ENCODE measurements at places on chromosomes 1 and 21. TPM values are rescaled to one million over a fixed set of nuclear protein-coding genes. Genes with fewer than 3 reads are reported as not detected.

MYOC gene
- 0.13 TPM for polyA plus RNA-seq

COL9A2 gene
- polyA plus RNA-seq: 28.5 TPM

IQGAP3 gene
- 18.2 TPM for polyA plus RNA-seq

ADAMTSL4 gene
- polyA plus RNA-seq: 15.6 TPM

ARL8A gene
- polyA plus RNA-seq: 44.3 TPM

CYP4Z1 gene
- 0.66 TPM for polyA plus RNA-seq

MPZ gene
- 5.7 TPM for polyA plus RNA-seq

ZNHIT6 gene
- 31.4 TPM for polyA plus RNA-seq

CLCA2 gene
- not detected for polyA plus RNA-seq

TAF1A gene
- 18.8 TPM for polyA plus RNA-seq

CDCP2 gene
- polyA plus RNA-seq: 0.11 TPM

ARTN gene
- polyA plus RNA-seq: 1.8 TPM

FAF1 gene
- polyA plus RNA-seq: 67.7 TPM

TDRD10 gene
- polyA plus RNA-seq: 2.0 TPM

TDRD5 gene
- polyA plus RNA-seq: 2.6 TPM

RGL1 gene
- polyA plus RNA-seq: 58.2 TPM

OR2L3 gene
- not detected for polyA plus RNA-seq

GRCh38 chr1:173857363-173857917, 10.3 kb downstream of the GAS5 start:
- DNase-seq: no peak

DNA sequence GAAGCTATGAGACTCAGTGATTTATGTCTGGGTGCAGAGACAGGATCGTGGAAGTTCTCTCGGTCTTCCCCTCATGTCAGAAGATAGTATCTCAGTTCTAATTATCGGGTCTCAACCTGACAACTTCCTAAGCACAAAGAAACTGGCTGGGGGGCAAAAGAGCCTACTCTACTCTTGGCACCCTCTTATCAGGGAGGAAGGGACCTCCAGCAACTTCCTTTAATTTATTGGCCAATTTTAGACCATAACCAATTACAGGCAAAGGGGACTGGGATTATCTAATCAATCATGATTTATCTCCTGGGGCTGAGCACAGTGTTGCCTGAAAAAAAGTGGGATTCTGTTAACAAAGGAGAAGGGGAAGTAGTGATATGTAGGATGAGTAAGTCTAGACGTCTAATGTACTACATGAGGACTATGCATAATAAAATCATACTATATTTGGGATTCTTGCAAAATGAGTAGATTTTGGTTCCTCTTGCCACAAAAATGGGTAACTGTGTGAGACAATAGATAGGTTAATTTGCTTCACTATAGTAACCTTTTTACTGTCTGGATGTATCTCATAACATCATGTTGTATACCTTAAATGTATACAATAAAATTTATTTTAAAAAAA, 98.8 kb downstream of the ZFYVE9 start:
- no peak for DNase-seq

GRCh38 chr1:32888134-32888533, 1.8 kb downstream of the HPCA start:
- no peak for DNase-seq

- DNase-seq: no peak
These were observed 150.2 kb downstream of the FOXD2 start for GRCh38 chr1:47587891-47588582.

- no peak for DNase-seq
These were observed 49.1 kb upstream of the IFNLR1 start for GRCh38 chr1:24235921-24236788.

GRCh38 chr1:118925651-118926050, 62.5 kb downstream of the TBX15 start:
- DNase-seq: no peak

DNA sequence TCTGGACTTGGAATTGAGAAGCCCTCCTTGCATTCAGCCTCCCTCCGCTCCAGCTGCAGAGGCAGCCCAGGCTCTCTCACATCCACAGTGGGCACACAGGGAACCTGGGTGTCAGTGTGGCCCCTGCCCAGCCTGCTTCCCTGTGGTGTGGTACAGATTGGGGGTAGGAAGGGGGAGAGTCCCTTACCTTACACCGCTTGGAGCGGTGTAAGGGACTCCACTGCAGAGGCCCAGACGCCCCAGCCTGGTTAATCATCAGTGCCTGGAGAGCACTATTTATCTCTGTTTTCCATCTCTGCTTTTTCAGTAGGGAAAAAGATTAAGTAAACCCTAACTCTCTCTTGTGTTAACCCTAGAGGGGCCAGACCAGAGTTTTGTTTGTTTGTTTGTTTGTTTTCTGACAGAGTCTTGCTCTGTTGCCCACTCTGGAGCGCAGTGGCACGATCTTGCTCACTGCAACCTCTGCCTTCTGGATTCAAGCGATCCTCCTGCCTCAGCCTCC, 803 bp upstream of the RHBG start:
- no peak for DNase-seq

DNA sequence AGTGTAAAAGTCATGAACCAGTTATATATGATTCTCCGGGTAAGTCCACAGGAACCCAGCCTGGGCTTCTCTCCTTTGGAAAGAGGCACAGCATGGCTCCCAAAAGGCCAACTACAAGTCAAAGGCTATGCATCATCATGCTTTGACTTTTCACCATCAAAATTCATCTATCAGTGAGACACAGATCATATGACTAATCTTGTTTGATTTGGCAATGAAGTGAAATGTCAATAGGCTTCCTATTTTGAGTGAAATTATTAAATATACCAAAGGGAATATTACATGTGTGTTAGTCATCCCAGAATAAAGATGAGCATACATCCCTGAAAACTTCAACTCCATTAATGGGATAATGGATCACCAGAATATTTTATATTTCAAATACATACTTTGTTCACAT, 83.5 kb upstream of the ADGRL2 start:
- no peak for DNase-seq

- DNase-seq: peak; percentile 30
These were observed 63.6 kb upstream of the ZC3H12A start for GRCh38 chr1:37410815-37411214.

GRCh38 chr1:193537266-193538002, 351.0 kb upstream of the B3GALT2 start:
- DNase-seq: no peak

- no peak for DNase-seq
These were observed 28.3 kb downstream of the POU2F1 start for GRCh38 chr1:167248707-167249642.

- no peak for DNase-seq
These were observed 23.6 kb downstream of the LAMC2 start for GRCh38 chr1:183209533-183210158.

- no peak for DNase-seq
These were observed 22.2 kb downstream of the SLC25A33 start for GRCh38 chr1:9561429-9561828.

DNA sequence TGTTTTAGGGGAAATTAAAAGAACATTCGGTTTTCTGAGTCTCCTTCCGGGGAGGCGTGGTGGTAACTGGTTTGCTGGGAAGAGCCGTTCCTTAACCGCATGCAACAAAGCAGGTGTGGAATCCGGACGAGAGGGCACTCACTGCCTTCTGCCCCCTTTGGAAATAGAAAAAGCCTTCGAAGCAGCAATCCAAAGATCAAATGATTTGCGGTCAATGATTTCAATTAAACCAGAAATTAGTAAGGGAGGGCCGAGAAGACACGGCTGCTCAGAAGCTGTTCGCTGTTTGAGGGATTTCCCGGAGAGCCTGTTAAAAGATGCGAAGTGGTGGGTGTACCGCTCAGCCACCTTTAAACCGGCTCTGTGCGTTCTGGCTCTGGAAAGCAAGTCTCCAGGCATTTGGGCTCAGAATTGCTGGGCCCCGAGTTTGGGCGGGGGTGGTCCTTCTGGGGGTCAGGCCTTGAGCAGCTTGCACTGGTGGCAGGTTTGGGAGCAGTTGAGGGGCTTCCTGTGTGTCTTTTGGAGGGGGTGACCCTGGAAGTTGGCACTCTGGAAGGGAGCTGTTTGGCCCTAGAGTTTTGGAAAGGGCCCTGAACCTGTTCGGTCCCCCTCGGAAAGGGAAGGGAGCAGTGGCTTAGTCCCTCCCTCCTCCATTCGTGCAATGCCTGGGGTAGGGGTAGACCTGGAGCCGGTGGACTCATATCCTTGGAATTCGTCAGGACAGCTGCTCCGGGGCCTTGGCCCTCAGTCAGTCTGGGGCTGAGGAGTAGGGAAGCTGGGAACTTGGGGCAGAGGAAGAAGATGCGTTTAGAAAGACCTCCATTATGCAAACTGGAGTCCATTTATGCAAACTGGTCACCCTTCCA, 3.1 kb downstream of the SIM2 start:
- no peak for DNase-seq

DNA sequence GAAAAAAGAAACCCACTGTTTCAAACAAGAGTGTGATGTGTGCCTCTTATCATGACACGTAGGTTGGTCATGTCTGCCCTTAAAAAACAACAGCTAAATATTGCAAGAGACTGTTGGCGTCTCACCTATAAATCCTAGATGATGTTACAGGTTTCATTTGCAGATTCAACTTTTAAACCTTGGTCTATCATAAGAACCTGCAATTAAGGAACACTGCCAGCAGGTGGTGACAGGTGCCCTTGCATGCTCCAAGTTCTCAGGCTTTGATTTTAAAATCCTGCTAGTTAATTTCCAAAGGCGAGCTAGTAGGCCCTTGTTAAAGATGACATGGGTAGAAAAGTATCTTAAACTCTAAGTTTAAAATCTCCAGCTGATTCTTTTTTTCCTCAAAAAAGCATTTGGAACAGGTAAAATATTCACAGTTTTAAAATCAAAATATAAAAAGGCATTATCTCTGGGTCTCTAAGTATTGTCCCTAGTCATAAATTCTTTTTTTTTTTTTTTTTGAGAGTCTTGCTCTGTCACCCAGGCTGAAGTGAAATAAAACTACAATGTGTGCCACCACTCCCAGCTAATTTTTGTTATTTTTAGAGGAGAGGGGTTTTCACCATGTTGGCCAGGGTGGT, 39.1 kb downstream of the CLSTN1 start:
- no peak for DNase-seq

DNA sequence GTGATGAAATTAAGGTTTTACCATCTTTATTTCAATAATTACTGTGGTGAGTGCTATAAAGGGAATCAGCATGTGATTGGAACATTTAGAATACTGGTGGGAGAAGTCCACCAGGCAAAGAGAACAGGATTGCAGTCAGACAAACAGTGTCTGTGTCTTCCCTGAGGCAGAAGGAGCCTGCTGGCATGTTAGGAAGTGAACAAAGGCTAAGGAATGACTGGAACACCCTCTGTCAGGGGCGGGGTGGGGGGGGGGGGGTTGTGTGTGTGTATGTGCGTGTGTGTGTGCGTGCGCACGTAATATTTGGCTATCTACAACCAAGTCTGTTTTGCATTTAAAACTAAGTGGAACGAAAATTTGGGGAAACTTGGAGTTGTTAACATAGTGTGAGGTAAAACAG, 30.2 kb downstream of the SRRM1 start:
- DNase-seq: no peak

- no peak for DNase-seq
These were observed 65.7 kb downstream of the DUSP10 start for GRCh38 chr1:221675880-221676800.

- DNase-seq: no peak
These were observed 209.0 kb downstream of the RHOU start for GRCh38 chr1:228944296-228944695.

- DNase-seq: no peak
These were observed 225.0 kb downstream of the PBX1 start for GRCh38 chr1:164783778-164784555.

- no peak for DNase-seq
These were observed 959 bp downstream of the CD58 start for GRCh38 chr1:116569776-116570357.

DNA sequence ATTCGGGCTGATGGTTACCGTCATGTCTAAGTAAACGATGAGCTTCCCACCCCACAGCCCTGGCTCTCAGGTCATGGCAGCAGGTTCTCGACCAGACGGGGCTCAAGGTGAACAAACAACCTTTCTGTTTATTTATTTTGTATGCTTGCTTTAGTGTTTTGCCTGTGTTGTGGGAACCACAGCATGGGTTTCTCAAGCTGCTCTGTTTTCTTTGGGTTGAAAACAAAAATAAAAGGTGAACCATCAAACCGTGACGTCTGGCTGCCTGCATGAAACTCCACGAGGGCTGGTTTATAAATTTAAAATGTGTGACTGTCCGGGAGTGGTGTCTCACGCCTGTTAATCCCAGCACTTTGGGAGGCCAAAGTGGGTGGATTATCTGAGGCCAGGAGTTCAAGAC, 28.0 kb downstream of the TMEM51 start:
- DNase-seq: no peak

DNA sequence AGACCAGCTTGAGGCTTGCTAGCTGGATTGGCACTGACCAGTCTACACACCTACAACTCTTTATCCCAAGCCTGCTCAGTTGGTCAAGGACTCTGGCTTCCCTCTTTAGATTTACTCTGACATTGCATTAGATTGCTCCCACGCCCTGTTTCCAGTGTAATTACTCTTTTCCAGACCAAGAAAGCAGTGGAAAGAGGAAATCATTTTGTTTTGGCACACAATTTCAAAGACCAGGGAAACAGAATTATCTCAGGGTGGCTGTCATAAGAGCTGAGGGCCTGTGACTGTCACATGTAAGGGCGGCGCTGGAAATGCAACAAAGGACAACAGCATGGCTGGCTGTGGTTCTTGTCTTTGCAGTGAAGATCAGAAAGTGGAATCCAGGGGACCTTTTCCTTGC, 302.7 kb downstream of the HHAT start:
- DNase-seq: no peak

GRCh38 chr1:197973206-197973605, 56.0 kb downstream of the LHX9 start:
- no peak for DNase-seq

Measured in left renal cortex interstitium (tissue), 4 donors.